ENCODE measurements at places on chromosomes 3 and 15.

DNA sequence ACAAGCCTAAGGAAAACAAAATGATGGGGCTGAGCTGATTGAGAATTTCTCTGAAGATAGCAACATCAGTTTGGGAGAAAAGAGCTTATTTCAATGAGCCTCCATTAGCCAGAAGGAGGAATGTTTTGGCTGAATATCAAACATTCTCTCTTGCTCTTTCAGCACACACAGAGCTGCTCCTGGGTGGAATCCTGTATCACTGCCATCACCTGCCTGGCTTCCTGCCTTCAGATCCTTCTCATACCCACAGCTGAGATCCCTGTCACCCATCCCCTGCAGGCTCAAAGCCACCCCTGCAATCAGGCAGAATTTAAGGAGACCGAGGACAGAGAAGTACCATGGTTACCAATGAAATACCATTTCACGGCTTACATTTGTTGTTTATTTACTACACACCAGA lies 27.2 kb upstream of the SYN2 start:
- DNase-seq: no peak

GRCh38 chr15:38208779-38209178 lies 43.9 kb upstream of the SPRED1 start:
- no peak for DNase-seq

DNA sequence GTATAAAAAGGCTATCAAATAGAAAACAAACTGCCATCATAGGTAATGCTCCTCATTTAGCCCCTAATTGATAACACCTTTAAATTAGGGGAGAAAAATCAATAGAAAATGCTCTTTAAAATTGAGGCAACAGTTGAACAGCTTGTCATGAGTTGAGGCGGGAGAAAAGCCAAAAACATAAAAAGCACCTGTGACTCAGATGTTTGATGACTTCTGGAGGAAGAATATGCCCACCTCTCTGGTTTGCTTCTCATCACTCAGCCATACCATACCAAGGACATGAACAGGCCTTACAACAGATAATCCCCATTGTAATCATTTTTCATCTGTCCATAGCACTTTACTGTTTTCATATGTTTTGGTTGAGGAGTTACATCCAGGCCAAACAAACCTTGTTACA lies 246.0 kb downstream of the MYRIP start:
- DNase-seq: no peak

DNA sequence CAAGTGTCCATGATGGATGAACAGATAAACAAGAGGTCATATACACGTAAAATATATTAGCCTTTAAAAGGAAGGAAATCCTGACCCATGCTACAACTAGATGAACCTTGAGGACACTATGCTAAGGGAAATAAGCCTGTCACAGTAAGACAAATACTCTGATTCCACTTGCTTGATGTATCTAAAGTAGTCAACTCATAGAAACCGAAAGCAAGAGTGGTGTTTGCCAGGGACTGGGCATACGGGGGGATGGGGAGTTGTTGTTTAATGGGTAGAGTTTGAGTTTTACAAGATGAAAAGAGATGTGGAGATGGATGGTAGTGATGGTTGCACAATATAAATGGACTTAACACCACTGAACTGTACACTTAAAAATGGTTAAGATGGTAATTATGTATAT lies 65.4 kb downstream of the C3orf70 start:
- no peak for DNase-seq

GRCh38 chr3:193292386-193292785 lies 51.4 kb downstream of the PLAAT1 start:
- DNase-seq: no peak

Data from head of caudate nucleus (tissue), 42 donors.